ENCODE measurements at places on chromosomes 2 and 18.

GRCh38 chr18:13574761-13575160 lies 151.6 kb downstream of the FAM210A start:
- no peak for DNase-seq

GRCh38 chr2:24485197-24485596 lies 5.9 kb upstream of the NCOA1 start:
- no peak for DNase-seq

DNA sequence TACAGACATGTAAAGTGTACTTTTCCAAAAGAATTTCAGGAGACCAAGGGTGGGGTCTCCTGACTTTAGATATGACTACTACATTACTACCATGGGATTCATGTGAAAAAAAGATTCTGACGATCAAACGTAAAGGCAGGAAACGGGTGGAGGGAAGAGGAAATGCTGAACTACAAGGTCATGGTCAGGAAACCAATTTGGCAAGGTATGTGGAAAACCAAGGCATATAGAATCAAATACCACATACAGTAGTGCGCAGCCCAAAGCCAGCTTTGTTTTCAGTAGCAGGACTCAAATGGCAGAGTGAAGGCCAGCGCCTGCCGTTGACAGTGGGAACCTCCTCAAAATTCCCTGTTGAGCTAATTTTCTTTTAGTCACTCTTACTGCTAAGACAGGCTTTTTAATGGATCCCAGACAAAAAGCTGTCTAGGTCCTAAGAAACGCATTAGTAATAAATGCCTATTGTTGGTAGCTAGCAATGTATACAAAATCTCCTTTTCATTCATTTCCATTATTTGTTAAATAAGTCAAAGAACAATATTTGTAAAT lies 57.6 kb upstream of the SERTAD2 start:
- DNase-seq = no peak

- DNase-seq = no peak
These were observed 31.8 kb upstream of the DLX1 start for GRCh38 chr2:172053486-172053885.

- no peak for DNase-seq
These were observed 78.7 kb downstream of the FTCDNL1 start for GRCh38 chr2:199772035-199772976.

GRCh38 chr2:150700666-150701580 lies 213.5 kb upstream of the RND3 start:
- DNase-seq = no peak

GRCh38 chr2:241545106-241545505 lies 13.4 kb upstream of the BOK start:
- no peak for DNase-seq

DNA sequence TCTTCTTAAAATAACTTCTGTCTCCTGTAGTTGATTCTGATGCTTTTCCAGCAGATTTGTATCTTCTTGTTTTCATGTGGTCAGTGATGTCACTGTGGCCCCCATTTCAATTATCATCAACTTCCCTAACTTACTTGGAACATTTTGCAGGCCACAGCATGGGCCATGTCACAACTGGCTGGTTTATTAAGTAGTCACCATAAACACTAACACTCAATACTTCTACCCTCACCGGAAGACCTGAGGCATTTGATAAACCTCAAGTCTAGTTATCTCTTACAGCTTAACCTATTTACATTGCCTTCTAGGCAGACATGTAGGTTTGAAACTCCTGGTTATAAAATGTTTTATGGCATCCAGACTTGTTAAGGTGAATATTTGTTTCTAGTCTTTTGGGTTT lies 37.4 kb upstream of the PROKR1 start:
- DNase-seq = no peak

GRCh38 chr2:62473246-62473827 lies 32.7 kb downstream of the TMEM17 start:
- DNase-seq = no peak

DNA sequence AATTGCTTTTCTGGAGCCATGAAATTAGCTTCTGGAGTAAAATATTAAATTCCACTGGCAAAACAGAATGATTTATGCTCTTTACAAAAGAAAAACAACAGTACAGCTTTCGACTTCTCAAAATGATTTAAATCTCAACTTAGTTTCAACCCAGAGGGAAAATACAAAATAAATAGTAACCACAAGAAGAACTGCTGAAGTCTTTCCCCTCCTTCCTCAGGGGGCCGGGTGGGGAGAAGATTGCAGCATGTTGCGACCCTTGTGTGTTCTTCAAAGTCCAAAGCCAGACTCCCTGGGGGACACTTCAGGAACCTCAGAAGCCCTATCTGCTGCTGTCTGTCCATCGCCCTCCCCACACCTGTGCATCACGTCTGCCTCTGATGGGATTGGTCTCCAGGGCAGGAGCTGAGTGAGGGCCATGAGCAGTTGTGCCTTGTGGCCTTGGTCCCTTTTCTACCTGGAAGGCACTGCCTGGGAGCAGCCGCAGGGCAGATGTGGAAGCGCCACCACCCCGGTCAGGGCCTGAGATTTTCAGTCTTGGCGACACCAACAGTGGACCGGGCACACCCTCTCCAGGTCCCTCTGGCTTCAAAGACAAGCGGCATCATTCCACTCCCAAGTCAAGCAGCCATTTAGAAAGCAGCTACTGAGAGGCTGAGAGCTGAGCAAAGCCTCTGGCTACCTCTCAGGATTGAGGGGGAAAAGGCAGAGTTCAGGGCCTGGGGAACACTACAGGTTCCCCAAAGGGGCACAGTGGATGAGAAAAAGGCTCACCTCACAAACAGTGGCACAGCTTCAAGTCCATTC lies 210.1 kb upstream of the RAB6C start:
- DNase-seq = no peak
